ENCODE measurements at places on chromosomes 2 and 18.

GRCh38 chr2:78082555-78082954 lies 560.4 kb upstream of the LRRTM4 start:
- DNase-seq = no peak

DNA sequence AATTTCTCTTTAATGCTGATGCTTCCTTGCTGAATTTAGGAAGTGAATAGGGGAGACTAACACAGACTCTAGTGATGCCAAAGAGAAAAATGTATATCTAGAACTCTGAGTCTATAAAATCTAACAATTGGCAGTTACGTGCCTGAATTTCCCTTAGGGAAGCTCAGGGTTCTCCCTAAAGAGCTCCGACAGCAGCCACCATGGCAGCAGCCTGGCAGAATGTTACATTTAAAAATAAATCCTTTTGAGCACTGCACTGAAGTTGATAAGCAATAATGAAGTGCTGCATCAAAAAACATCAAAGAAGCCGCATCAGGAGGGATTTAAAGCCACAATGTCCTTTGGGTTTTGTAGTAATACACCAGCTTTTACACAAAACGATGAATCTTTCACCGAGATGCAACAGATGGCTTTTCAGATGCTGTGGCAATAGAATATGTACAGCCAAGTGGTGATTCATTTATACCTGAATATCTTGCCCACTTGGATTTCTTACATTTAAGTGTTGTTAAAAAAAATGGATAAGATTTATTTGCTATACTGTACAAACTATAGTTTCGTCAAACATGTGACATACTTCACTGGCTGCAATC lies 291.2 kb upstream of the SESTD1 start:
- DNase-seq = no peak

DNA sequence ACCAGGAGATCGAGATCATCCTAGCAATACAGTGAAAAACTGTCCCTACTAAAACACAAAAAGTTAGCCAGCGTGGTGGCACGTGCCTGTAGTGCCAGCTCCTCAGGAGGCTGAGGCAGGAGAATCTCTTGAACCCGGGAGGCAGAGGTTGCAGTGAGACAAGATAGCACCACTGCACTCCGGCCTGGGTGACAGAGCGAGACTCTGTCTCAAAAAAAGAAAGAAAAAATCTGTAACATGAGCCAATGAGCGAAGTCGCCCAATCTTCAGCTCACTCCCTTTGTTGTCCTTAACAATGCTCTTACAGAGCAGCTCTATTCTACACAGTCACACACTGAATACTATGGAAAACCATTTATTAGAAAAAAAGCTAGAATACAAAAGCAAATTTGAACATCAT lies 22.0 kb downstream of the FAM98A start:
- DNase-seq = no peak

- no peak for DNase-seq
Observed at GRCh38 chr18:1246827-1247226, 342.2 kb downstream of the ADCYAP1 start.

DNA sequence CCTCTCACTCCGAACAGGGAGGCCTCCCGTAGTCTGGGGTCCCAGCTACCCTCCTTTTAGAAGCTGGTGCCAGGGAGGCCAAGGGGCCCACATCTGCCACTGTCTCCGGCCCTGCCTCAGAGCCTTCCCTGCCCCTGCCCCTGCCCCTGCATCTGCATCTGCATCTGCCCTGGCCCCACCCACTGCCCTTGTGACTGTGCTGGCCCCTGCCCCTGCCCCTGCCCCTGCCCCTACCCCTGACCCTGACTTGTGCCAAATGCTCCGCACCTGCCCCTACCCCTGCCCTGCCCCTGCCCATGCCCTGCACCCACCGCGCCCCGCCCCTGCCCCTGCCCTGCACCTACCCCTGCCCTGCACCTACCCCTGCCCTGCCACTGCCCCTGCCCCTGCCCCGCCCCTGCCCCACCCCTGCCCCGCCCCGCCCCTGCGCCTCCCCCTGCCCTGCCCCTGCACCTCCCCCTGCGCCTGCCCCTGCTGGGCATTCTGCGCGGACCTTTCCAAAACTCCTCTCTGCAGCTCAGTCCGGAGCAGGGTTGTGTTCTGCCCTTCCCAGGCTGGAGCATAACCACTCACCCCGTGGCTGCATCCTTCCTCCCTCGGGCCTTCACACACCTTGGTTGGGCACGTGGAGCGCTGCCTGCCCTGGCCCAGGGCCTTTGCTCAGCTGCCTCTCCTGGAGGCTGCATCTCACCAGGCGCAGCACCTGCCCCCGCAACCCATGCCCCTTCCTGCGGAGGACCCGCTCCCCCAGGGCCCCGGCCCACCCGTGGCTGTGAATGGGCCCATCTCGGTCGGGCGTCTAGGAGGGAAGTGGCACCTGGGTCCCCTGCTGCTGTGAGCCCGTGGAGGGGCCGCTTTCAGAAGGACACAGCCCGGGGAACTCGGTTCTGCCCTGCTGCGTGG lies 5.4 kb downstream of the SNTG2 start:
- DNase-seq = no peak

- no peak for DNase-seq
Observed at GRCh38 chr2:24508878-24509277, 17.8 kb downstream of the NCOA1 start.

DNA sequence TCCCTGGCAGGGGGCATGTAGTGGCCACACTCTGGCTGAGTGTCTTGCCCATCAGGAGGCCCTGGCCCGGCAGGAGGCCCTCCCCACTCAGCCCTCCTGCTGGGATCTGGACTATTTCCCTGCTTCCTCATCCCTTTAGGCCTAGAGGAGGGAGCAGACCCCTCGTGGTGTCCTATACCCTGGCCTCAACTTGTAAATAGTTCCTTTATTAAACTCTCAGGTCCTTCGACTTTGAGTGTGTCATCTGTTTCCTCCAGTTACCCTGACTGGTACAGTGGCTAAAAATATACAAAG lies 166.7 kb upstream of the GLI2 start:
- DNase-seq = no peak

- DNase-seq = no peak
Observed at GRCh38 chr18:48813321-48813720, 137.4 kb downstream of the SMAD7 start.

DNA sequence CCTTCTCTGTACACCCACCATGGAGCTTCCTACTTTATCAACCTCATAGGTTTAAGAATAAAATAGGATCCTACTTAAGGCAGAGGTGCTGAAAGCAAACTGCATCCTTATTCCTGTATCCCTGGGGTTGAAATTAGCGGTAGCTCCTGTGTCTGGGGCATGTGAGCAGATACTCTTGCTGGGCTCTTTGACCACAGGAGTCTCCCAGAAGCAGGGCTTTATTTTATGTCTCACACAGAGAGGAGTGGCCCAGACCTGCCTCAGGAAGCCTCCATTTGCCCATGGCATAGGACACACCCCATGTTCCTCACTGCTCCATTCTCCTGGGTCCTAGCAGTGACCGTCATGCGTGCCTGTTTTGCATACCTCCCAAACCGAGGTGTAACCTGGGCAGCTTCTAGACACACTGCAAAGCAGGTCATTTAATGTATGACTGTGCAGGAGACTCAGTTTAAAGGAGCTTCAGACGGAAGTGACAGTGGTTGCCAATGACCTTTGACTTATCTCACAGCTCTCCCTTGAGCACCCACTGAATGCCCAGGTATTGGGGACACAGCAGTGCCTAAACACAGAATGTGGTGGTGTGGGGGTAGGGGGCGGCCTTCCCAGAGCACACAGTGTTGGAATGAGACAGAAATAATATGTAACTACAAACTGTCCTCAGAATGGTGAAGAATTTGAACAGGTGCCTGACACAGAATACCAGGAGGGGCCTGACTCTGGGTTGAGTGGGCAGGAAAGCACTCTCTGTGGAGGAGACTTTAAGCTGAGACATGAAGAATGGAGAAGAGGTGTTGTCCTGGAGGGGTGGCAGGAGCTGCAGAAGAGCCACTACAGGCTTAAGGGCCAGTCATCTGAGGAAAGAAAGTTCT lies 3.7 kb downstream of the TMEM37 start:
- no peak for DNase-seq

All from stimulated activated naive CD8-positive, alpha-beta T cell treated with anti-CD3 and anti-CD28 coated beads, Interleukin-15, amount 100 ng/mL, for 72 hours (primary cell).